ENCODE measurements at places on chromosomes 6 and 20. TPM values are rescaled to one million over a fixed set of nuclear protein-coding genes. Genes with fewer than 3 reads are reported as not detected.

Gene VSTM2L
- 14.1 TPM for total RNA-seq

Gene COL9A3
- total RNA-seq, result 0.89 TPM

Gene CST4
- not detected for total RNA-seq

Gene COL21A1
- 9.4 TPM for total RNA-seq

Gene DPPA5
- total RNA-seq, result not detected

Gene SLC22A2
- total RNA-seq, result not detected

Gene IP6K3
- total RNA-seq, result 3.5 TPM

Gene PCK1
- total RNA-seq, result not detected

Gene FAM135A
- 20.3 TPM for total RNA-seq

Gene ERVFRD-1
- 0.65 TPM for total RNA-seq

Gene GTSF1L
- not detected for total RNA-seq

Gene MAPK13
- 71.7 TPM for total RNA-seq

Gene TASP1
- total RNA-seq, result 14.3 TPM

Gene GABRR1
- not detected for total RNA-seq

Gene BRD2
- 173 TPM for total RNA-seq

Gene TCF15
- total RNA-seq, result 0.65 TPM

Gene MAN1A1
- total RNA-seq, result 78.0 TPM

Gene HLA-G
- 1.8 TPM for total RNA-seq

Gene BACH2
- 6.3 TPM for total RNA-seq

Gene YIPF3
- 103 TPM for total RNA-seq

Gene NOX3
- total RNA-seq, result not detected

Gene BEND6
- total RNA-seq, result 0.32 TPM

Gene WFDC5
- total RNA-seq, result 1.6 TPM

Gene RBPJL
- total RNA-seq, result not detected

Gene CRISP2
- total RNA-seq, result 0.83 TPM

Gene NKX2-4
- total RNA-seq, result not detected

Gene GPR6
- not detected for total RNA-seq

Gene LSM2
- 30.5 TPM for total RNA-seq

Gene PRICKLE4
- 12.1 TPM for total RNA-seq

Gene ULBP2
- 2.2 TPM for total RNA-seq

Gene AP5S1
- total RNA-seq, result 11.1 TPM

Gene ELOVL2
- total RNA-seq, result 0.21 TPM

Gene PFDN4
- total RNA-seq, result 15.3 TPM

Gene OXT
- total RNA-seq, result not detected

Gene DLL1
- 12.9 TPM for total RNA-seq

Gene ALDH8A1
- 0.86 TPM for total RNA-seq

Gene TNXB
- 120 TPM for total RNA-seq

Gene PHACTR1
- total RNA-seq, result 91.0 TPM

Gene NFS1
- 22.2 TPM for total RNA-seq

Gene C6orf118
- 6.5 TPM for total RNA-seq

Gene GPX5
- not detected for total RNA-seq

Gene ZSCAN31
- 15.7 TPM for total RNA-seq

Gene PI16
- total RNA-seq, result 11.9 TPM

Gene ABHD16B
- total RNA-seq, result not detected

Gene ENPP1
- 3.3 TPM for total RNA-seq
